ENCODE measurements at places on chromosomes 4 and X. TPM values are rescaled to one million over a fixed set of nuclear protein-coding genes. Genes with fewer than 3 reads are reported as not detected.

Gene BMX
- not detected for total RNA-seq

Gene NXF2B
- not detected for total RNA-seq

Gene CXorf51B
- total RNA-seq: not detected

GRCh38 chr4:526189-526909 lies 27.3 kb downstream of the PIGG start:
- DNase-seq: no peak
- H3K4me1 ChIP-seq: no peaks in the 10 kb centered on the region
- no peak overlapping the region for H3K4me3 ChIP-seq
- peaks cover 81% of the 10 kb centered on the region for H3K36me3 ChIP-seq
- no peak overlapping the region for H3K27ac ChIP-seq
- H3K27me3 ChIP-seq: no peaks in the 10 kb centered on the region

DNA sequence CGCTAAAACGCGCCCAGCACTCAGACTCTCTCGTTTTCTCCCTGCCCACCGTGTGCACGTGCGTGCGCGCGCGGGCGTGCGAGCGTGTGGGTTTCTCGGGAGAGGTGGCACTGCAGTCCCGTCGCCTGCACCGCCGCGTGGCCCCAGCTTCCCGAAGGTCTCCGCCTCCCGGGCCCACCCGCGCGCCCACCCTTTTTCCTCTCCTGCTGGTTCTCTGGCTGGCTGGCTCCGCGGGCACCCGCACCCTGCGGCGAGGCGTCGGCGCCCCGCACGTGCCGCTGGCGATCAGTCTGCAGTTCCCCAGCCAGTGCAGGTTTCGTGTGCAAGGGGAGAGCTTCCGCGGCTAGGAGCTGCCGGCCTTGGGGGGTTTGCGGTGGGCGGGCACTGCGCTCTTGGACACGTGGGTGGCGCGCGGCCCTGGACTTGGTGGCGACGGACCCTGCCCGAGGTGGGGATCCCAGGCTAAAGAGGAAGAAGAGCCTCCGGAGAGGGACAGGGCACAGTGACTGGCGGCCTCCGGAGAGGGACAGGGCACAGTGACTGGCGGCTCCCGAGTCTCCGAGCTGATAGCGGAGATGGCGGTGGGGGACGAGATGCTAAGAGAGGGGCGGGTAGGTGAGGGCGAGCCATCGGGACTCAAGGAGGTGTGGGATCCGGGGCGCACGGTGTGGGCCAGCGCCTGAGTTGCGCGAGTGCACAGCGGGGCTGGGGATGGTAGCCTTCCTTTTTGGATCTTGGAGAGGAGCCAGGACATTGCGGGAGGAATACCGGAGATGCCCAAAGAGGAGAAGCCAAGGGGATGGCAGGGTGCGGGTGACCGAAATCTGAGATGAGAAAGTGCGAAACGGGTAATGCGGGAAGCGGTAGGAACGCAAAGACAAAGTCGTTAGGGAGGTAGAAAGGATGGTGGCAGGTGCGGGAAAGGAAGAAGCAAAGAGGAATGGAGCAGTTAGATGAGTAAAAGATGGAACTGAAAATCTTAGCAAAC lies at the start of gene FAM184B:
Gene FAM184B (minus strand): TSS at position 322 of the 988 bp plus-strand sequence. CDS start 322 bp downstream, outside the sequence.
- no peak for DNase-seq
- H3K36me3 ChIP-seq: no peaks in the 10 kb centered on the region
- H3K27ac ChIP-seq: no peak within 1 kb of the TSS
- peaks cover 10% of the 10 kb centered on the region for H3K4me1 ChIP-seq

- no peaks in the 10 kb centered on the region for H3K27me3 ChIP-seq
- H3K4me3 ChIP-seq: no peak overlapping the region
- no peak for DNase-seq
- H3K4me1 ChIP-seq: no peaks in the 10 kb centered on the region
Observed at GRCh38 chr4:8938137-8938536, 66.5 kb upstream of the HMX1 start.

DNA sequence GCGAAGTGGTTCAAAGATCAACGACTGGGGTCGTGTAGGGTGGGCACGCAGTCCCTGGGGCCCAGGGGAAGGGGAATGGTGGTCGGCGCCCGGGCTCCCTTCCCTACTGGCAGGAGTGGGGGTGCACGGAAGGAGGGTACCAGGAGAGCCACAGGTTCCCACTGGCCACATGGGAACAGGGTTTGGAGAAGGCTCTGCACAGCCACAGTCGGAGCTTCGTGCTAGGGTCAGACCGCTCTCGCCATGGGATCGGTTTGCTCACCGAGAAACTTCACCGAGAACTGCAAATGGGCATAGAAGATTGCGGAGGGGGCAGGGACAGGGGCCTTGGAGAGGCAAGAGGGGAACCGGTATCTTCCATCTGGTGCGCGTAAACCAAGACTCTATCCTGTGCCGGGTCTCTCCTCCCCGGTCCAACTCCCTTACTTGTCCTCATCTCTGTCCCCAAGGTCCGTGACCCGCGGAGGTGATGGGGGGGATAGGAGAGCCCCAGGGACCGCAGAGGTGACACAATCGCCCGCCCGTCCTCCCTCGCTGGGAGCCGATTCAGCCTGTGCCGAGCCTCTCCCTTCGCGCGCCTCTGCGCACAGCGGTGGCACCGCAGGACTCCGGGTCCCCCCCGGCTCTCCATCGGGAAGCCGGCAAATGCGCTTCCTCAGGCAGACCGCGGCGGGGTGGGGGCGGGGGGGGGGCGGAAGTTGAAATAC lies 1.0 kb downstream of the SCD5 start:
- H3K36me3 ChIP-seq: no peaks in the 10 kb centered on the region
- no peak for DNase-seq
- no peak overlapping the region for H3K27ac ChIP-seq
- peaks cover 67% of the 10 kb centered on the region for H3K27me3 ChIP-seq

- no peak overlapping the region for H3K4me3 ChIP-seq
- no peaks in the 10 kb centered on the region for H3K36me3 ChIP-seq
- DNase-seq: no peak
- no peak overlapping the region for H3K27ac ChIP-seq
- no peaks in the 10 kb centered on the region for H3K4me1 ChIP-seq
Observed at GRCh38 chr4:13860126-13860525, 232.6 kb upstream of the BOD1L1 start.

All from activated T-helper 2 cell treated with anti-CD3 and anti-CD28 coated beads, Interferon-gamma antibody, Interleukin-2, Interleukin-4, amounts not matched to agents 10 μg/mL and 5 μg/mL and 100 μg/mL, durations not matched to agents 14 hours and 24 hours and 36 hours (primary cell).